Fibroblast of lung (primary cell): ENCODE measurements at places on chromosomes 6 and 20.

- peak; percentile 61 for DNase-seq
These were observed 135.3 kb upstream of the BMP2 start for GRCh38 chr20:6632187-6632586.

DNA sequence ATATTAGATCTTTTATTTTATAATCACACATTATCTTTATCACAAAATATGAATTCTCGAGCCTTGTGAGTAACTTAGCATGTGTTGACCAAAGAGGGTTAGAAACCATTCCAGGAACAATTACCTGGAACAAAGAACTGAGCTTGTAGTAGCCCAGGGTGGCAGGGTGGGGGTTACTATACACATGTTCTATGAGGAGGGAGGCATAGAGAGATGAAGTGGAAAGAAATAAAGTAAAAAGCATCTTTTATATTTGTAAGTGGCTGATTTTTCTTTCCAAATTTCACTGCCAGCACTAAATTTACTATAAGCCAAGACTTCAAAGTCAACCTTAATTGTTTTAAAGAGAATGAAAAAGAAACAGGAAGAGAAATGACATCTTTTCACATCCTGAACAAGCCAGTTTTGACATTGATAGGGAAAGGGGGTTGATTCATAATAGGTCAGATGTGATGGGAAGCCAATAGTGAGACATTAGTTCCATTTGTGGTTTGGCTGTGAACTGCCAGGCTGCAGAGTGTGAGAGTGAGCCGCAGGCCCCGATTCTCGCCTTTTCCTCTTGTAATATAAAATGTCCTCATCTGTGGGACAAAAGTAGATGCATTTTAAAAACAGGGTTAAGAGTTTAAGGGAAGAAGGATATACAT is 52.7 kb upstream of the MYB start:
- no peak for DNase-seq

DNA sequence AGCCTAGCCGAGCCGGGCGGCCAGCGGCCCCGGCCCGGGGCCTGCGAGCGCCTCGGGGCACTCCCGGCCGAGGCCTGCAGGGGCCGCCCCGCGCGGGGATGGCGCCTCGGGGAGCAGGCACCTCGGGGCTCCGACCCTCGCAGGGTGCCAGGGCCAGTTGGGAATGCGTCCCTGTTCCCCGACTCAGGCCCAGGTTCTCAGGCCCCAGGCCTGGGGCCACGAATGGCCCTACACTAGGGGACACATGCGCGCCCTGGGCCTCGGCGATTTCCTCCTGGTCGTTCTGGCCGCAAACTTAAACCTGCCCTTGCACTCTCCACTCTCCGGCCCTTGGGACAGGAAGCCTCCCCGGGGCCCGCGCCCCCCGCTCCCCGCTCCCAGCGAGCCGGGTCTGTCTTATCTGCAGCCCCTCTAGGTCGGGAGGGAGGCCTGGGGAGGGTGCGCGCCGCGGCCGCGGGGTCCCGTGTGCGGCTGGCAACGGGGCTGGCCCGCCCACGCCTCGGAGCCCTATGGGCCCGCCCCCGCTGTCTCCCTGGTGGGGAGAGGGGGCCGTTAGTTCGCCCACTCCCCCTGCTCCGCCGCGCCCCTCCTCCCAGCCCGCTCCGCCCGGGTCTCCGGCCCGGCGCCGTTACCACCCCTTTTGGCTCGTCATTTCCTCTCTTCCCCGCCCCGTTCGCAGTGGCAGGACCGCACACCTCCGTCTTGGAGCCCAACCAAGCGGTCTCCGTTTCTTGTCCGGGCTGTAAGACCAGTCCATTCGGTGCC is 611 bp downstream of the NFYA start:
- peak; percentile 63 for DNase-seq

DNA sequence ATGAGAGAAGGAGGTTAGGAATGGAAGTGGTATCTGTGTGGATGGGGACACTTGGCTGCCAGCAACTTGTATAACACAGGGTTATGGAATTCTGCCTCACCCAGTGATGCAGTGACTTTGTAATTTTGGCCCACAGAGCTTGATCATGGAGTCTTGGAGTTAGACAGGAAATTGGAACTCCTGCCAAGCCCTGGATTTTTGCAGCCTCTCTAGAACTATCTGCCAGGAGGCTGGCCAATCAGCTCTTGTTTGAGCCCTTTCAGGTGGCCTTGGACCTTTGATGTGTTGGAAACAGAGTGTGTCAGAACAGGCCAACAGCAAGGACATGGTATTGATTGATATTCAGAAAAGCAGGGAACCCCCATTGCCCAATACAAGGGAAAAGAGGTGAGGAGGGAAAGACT is 157.7 kb upstream of the GGTLC1 start:
- DNase-seq: no peak

GRCh38 chr6:25613415-25613814 is 38.6 kb upstream of the SCGN start:
- DNase-seq: no peak

- no peak for DNase-seq
These were observed 40.4 kb downstream of the SNX5 start for GRCh38 chr20:17928211-17928611.

DNA sequence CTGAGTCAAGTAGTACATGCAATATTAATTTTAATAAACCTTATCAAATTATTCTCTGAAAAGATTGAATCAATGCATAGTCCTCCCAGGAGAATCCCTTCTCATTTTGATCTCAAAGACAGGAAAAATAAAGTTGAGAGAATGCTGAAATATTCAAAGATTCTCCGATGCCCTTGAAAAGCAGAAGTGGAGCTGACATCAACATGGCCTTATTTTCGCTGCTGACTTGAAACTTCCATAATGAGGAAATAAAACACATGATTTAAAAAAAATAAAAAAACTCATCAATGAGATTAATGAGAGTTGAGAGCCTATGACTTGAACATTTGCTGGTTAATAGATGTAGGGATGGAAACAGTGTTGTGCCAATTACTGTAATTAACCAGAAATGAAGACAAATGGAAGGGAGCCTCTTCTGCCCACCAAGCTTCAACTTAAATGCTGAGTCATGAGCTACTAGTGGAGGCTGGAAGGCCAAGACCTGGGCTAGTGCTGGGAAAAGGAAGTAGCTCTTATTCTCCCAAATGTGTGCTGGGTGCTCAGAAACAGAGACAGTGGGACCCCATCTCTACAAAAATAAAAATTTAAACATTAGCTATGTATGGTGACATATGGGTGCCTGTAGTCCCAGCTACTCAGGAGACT is 139.9 kb downstream of the BFSP1 start:
- no peak for DNase-seq
